Choroid plexus epithelial cell (primary cell): ENCODE measurements at places on chromosomes 7 and 10.

DNA sequence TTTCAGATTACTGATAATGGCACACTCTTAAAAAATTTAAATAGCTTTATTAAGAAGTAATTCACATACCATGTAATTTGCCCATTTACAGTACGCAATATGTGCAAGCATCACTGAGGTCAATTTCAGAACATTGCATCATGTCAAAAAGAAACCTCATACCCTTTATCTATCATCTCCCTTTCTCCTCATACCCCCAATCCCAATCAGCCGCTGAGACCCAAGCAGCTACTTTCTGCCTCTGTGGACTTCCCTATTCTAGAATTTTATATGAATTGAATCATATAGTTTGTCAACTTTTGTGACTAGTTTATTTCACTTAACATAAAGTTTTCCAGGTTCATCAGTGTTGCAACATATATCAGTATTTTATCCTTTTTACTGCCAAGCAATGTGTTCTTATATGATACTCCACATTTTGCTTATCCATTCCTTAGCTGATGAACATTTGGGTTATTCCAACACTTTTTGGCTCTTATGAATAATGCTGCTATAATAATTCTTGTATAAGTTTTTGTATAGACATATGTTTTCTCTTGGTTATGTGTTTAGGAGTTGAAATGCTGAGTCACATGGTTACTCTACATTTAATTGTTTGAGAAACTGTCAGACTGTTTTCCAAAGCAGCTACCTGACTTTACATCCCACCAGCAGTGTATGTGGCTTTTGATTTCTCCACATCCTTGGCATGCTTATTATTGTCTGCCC, 26.9 kb upstream of the TPK1 start:
- DNase-seq = no peak

GRCh38 chr10:37906382-37906781, 49.0 kb upstream of the ZNF248 start:
- DNase-seq = no peak

DNA sequence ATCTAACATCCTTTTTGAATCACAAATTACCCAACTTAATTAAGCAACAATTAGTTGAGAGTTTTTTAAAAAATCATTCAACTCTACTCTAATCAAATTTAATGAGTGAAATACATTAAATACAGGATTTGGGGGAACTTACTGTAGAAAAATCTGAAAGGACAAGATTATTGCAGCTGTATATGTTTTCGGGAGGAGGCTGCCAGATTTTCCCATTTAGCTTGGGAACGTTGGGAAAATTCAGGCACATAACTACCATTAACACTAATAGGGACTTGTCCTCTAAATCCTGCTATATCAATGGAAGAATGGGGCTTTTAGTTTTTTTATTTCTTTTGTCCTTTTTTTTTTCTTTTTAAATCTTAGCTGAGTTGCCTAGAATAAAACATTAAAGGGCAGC, 691.4 kb upstream of the FZD8 start:
- DNase-seq = no peak

DNA sequence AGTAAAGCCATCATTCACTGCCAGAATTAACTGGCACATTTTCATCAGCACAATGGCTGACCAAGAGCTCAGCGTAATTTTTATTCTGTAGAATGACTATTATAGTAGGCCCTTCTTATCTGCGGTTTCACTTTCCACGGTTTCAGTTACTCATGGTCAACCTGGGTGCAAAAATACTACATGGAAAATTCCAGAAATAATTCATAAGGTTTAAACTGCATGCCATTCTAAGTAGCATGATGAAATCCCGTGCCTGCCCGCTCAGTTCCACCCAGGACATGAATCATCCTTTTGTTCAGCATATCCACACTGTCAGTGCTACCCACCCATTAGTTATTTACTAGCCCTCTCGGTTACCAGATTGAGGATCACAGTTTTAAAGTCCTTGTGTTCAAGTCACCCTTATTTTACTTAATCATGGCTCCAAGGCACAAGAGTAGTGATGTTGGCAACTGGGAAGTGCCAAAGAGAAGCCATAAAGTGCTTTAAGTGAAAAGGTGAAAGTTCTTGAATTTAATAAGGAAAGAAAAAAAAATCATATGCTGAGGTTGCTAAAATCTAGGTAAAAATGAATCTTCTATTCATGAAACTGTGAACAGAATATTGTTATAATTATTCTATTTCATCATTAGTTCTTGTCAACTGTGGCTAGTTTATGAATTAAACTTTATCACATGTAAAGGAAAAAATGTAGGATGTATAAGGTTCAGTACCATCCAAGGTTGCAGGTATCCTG, 204.9 kb downstream of the DOCK4 start:
- DNase-seq = peak; percentile 95
